ENCODE measurements at places on chromosomes 3 and 15.

DNA sequence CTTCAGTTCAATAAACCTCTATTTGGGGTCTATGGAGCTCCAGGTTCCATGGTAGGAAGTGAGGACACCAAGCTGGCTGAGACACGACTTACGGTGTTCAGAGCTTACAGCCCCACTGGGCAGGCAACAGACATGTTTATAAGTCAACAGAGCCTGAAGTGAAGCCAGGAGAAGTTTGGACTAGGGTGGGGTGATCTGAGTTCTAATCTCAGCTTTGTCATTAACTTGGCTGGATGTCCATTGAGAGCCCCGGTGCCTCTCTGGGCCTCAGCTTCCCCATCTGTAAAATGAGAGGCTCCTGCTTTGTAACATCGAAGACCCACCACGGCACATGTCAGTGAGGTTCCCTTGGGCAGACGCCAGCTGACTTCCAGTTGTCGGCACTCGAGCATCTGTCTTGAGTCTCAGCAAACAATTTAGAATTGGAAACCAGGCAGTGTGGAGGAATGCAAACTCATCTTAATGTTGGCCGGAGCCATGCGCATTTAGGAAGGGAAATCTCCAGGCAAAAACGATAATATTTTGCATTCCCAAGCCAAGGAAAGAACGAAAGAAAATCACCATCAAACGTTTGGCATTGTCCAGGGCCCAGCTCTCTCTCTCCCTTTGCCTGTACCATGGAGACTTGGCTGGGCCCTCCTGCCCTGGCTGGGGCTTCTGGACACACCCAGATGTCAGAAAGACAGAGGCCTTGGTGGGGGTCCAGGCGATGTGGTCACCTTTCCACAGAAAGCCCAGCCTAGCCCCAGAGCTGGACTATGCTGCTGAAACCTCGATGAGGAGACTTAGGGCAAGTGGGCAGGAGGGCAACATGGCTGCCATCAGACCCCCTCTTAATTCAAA is 18.4 kb downstream of the ITGA11 start:
- DNase-seq: no peak

DNA sequence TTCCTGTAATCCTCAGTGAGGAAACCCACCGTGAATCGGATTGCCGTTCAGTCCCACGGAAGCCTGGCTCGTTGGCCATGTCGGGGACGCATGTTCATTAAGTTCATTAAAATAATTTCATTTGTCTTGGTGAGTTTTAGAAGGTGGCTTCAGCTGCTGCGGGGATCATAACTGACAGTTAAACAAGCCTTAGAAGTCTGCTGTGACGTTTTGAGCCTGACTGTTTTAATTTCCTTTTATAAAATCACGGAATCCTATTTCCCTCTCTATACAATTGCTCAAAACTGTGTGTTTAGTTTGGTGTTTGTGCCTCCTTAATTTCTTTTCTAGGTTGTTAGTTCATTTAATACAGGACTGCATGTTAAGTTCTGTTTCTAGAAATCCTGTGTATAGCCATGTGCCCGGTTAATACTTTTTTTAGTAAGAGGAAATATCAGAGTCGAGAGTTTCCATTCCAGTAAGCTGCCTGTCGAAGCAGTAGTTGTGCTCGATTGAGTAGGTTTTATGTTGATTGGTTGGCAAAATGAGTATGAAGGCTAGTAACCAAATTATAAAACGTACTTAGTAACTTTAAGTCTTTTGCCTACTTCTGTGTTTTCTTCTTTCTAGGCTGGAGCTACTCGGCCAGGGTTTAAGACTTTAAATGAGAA is 705 bp downstream of the NIPA2 start:
- DNase-seq: no peak

DNA sequence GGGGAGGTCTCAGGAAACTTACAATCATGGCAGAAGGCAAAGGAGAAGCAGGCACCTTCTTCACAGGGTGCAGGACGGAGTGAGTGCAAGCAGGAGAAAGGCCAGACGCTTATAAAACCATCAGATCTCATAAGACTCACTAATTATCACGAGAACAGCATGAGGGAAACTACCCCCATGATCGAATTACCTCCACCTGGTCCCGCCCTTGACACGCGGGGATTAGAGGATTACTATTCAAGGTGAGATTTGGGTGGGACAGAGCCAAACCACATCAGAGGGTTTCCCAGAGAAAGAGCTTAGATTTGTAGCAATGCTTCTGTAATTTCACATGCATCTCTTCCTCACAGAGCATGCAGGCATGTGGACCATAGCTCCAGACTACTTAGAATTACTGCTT is 615.7 kb upstream of the UBE2E2 start:
- DNase-seq: no peak

GRCh38 chr3:157544501-157545130 is 41.4 kb upstream of the VEPH1 start:
- no peak for DNase-seq

DNA sequence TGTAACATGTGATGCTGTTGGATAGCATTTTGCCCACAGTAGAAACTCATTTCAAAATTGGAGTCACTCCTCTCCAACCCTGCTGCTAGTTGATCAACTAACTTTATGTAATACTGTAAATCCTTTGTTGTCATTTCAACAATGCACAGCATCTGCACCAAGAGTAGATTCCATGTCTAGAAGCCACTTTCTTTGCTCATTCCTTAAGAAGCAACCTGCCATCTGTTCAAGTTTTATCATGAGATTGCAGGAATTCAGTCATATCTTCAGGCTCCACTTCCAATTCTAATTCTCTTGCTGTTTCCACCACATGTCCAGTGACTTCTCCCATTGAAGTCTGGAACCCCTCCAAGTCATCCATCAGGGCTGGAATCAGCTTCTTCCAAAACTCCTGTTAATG is 42.9 kb downstream of the AKAP13 start:
- no peak for DNase-seq

- DNase-seq: no peak
Measured at GRCh38 chr15:70382009-70382749, 284.5 kb upstream of the TLE3 start.

- no peak for DNase-seq
Measured at GRCh38 chr3:26682406-26682805, 59.8 kb downstream of the LRRC3B start.

DNA sequence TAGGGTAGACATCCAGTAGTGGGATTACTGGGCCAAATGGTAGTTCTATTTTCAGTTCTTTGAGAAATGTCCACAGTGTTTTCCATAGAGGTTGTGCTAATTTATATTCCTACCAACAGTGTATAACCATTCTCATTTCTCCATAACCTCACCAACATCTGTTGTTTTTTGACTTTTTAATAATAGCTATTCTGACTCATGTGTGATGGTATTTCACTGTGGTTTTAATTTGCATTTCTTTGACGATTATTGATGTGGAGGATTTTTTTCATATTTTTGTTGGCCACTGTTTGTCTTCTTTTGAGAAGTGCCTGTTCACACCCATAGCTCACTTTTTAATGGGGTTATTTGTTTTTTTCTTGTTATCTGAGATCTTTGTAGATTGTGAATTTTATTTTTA is 125.2 kb downstream of the CFAP20DC start:
- no peak for DNase-seq

DNA sequence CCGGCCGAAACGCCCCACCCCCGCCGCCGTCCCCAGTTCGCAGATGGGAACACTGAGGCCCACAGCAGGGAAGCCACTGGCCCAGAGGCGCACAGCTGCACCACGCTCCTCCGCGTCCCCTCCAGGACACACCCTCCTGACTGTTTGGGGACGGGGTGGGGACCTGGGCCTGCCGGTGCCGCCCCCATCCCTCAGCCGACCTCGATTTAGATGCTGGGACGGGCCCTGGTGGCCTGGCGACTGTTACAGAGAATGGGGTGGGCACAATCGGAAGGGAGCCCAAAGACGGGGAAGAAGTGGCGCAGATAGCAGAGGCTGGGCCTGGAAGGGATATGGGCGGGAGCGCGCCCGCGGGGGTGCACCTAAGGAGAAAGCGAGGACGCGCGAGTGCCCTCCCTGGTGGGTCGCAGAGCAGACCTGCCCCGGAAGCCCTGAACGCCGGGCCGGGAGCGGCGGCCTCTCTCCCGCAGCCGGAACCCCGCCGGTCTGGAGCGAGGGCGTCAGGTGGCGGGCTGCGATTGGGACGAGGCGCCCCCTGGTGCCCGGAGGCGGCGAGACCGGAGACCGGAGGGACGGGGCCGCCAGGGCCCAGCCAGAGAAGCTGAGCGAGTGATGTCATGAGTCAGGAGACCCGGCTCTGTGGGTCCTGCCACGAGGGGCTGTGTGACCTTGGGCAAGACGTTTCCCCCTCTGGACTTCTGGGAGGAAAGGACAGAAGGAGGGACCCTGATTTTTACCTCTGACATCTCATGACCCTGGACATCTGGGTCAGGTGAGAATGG is 78.4 kb downstream of the IQSEC1 start:
- DNase-seq: peak; percentile 94

GRCh38 chr15:49423901-49424550 is 984 bp downstream of the FGF7 start:
- no peak for DNase-seq

GRCh38 chr3:184626923-184627322 is 65.3 kb downstream of the EPHB3 start:
- DNase-seq: no peak

GRCh38 chr3:5187920-5188418 is 462 bp downstream of the EDEM1 start:
- DNase-seq: peak; percentile 36

DNA sequence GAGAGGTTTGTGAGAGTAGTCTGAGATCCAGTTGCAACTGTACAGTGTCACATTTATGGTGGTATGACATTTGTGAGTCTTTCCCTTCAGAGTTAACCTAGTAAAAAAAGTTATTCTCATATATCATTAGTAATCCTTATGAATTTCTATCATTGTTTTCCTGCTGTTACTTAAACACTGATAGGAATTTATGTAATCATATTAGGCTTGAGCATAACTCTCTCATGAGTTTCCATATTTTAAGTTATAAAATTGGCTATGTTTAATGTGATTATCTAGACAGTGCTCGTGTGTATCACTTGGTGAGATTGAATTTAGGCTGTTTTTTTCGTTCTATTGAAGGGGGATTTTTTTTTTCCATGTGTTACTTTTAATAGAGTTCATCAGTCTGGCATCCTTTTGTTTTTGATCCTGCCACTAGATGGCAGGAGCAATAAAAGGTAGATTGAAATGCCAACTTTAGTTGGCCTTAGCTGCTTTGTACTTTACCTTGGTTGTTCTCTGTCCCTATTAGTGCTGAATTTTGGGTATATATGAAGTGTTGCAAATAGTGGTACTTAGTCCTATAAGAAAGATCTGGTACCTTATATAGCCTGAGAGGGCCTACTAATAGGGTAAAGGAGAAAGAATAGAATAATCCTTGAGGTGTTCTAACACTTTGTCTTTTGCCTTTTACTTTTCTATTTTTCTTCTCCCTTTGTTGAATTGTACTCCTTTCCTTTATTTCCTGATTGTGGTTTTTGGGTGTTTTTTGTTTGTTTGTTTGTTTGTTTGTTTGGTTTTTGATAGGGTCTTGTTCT is 17.9 kb downstream of the STT3B start:
- no peak for DNase-seq

DNA sequence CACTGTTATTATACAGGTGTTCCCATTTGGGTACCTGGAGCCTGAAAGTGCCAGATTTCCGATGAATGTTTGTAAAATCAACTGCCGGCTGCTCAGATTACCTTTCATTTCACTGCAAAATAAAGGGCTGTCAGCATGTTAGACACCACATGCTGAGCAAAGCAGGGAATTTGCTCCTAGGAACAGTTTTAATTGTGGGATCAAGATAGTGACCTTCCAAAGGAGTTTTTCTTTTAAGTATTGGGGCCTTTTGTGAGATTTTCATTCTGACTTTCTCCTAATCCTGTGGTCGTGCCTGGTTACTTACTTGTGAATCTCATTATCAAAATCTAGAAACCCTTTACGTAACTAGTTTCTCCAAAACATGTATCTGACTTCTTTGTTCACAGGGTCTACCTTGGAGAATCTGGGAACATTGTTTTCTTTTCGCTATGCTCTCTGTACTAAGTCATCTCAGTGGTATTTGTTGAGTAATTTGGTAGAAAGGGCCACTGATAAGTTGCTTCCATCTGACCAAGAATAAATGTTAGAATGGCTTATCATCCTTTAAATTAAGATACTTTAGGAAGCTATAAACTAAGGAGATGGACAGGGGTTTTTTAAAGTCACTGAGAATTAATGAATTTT is 40.8 kb upstream of the LRTM1 start:
- DNase-seq: no peak

DNA sequence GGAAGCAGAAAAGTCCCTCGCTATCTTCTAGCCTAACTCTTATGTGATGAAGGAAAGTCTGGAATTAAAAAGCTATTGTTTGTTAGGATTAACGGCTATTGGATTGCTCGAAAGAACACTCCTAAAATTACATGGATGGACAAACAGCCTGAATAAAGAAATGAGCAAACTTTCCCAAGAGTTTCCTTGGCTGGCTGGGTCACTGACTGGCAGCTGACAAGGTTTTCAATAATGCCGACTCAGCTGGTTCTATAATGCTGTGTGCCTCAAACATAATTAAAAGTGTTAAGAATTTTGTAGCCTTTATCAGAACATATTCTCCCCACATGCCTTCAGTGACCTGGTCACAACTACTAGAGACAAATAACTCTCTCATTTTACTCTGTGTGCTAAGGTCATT is 142.9 kb upstream of the ADAMTS9 start:
- DNase-seq: no peak

DNA sequence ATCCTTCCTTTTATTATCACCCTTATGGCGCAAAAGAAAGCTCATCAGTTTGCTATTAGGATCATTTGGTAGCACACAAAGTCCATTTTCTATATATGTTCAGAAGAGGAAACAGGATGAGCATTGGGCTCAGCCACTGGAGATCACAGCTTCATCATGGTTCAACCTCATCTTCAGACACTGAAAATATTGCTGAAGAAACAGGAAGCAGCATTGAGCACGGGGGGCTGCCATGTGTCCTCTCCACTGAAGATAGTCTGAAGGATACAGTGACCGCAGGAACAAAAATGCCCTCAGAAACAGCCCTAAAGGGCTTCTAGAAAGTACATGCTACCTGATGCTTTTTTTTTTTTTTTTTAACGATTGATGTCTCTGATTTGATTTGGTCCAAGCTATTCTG is 835.3 kb upstream of the CFAP20DC start:
- no peak for DNase-seq

DNA sequence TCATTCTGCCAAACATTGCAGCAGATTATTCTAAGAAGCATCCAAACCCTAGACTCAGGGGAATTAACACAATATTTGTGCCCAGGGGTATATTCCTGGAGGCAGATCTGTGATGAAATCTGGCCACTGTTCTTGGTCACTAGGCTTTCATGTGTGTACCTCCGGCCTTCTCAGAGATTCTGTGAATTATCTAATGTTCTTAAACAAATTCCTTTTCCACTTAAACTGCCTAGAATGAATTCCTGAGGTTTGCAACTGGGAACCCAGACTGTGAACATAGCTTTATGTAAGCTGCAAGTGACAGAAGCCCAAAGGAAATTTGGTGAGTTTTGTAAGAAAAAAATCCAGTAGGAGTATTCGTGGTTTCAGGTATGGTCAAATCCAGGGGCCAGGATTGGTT is 20.7 kb upstream of the CTNNB1 start:
- no peak for DNase-seq

- DNase-seq: no peak
Measured at GRCh38 chr3:32759342-32759741, 58.5 kb upstream of the TRIM71 start.

- peak; percentile 43 for DNase-seq
Measured at GRCh38 chr3:9786825-9787669, 5.2 kb downstream of the TADA3 start.
